ENCODE measurements at places on chromosomes 2 and 18.

- no peak for DNase-seq
Measured at GRCh38 chr18:44848644-44849335, 168.1 kb downstream of the SETBP1 start.

DNA sequence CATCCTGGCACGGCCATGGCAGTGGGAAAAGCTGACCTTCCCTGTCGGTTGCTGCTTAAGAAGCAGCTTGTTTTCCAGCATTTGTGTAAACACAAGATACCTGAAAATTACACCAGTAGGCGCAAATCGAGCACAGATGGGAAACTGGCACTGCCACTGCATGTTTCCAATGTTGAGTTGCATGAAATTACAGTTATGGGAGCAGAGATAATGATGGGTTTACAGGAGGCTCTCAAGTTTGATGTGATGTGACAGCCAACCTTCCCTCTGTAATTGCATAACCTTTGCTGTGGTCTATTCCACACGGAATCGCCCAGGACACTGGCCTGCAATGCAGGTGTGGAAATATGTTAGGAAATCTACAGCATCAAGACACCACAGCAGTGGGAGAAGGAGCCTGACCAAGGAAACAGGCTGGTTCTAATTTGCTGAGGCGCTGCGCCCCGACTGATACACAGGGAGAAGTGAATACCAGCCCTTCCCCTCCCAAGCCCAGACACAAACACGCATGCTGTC lies 17.4 kb downstream of the GPR45 start:
- DNase-seq, result no peak

DNA sequence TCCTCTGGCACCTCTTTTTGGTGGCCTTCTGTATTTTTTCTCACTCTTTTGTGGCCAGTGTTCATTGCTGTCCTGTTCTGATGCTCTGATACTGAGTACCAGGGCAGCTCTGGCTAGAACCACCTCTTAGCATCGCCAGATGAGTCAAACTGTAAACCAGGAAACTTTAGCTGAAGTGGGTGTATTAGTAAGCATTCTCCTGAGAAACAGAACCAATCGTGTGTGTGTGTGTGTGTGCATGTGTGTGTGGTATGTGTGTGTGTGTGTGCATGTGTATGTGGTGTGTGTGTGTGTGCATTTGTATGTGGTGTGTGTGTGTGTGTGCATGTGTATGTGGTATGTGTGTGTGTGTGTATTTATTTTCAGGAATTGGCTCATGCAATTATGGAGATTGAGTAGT lies 166.3 kb upstream of the SKOR2 start:
- DNase-seq, result no peak

DNA sequence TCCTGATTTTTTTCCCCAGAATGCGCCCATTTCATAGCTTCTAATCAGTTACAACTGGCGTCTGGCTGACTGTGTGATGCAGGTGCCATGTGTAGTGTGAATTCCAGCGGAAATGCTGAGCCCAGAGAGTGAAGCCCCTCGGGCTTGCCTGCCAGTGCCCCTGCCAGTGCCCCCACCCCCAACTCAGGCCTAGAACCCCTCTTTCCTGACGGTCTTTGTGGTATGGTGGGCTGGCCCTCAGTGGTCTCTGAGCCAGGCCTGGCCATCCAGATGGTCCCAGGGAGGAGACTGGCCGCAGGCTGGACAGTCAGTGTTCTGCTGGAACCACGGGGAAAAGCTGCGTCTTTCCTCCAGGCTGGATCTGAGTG lies 3.1 kb downstream of the RAMP1 start:
- no peak for DNase-seq

DNA sequence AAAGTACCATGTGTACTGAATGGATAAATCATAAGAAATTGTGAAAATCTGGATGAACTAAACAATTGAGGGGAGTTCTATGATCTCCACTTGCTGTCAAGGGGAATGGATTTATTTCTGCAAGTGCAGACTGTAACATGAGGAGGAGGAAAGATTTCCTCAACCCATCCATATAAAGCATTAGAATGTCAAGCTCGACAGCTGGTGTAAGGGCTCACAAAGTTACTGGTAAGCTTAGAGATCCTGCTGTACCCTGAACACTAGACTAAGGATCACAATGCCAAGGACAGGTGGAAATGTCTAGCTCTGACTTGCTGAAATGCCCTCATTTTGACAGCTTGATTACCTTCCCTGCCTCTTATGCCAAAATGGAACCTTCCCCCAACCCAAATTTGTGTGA lies 125.3 kb downstream of the TCF4 start:
- no peak for DNase-seq

- no peak for DNase-seq
Measured at GRCh38 chr2:147482111-147482895, 362.5 kb upstream of the ACVR2A start.

GRCh38 chr18:24315170-24315569 lies 82.5 kb downstream of the OSBPL1A start:
- DNase-seq, result no peak

- no peak for DNase-seq
Measured at GRCh38 chr18:38930881-38931753, 1365.5 kb upstream of the CELF4 start.

GRCh38 chr2:127125821-127126220 lies 18.9 kb upstream of the BIN1 start:
- no peak for DNase-seq

- no peak for DNase-seq
Measured at GRCh38 chr2:134539981-134540380, 178.8 kb downstream of the TMEM163 start.

GRCh38 chr2:230790981-230791380 lies 73.8 kb upstream of the ITM2C start:
- DNase-seq, result no peak

- no peak for DNase-seq
Measured at GRCh38 chr2:100274076-100274475, 48.2 kb downstream of the LONRF2 start.

DNA sequence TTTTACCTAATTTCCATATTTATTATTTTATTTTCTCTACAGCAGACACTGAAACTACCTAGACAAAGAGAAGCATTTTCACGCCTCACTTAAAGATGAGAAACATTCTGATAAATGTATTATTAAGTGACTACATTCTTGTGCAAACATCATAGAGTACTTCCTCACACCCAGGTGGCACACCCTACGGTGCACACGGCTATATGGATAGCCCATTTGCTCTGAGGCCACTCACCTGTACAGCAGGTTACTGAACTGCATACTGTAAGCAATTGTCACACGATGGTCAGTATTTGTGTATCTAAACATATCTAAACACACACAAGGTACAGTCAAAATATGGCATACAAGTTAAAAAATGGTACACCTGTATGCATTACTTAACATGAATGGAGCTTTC lies 481.4 kb downstream of the CMPK2 start:
- DNase-seq, result no peak

GRCh38 chr18:45829855-45830254 lies 4.4 kb downstream of the SIGLEC15 start:
- DNase-seq, result no peak

GRCh38 chr2:41920812-41921211 lies 127.0 kb upstream of the PKDCC start:
- peak; percentile 19 for DNase-seq

GRCh38 chr18:78980777-78981380 lies 1.3 kb downstream of the SALL3 start:
- DNase-seq, result no peak

DNA sequence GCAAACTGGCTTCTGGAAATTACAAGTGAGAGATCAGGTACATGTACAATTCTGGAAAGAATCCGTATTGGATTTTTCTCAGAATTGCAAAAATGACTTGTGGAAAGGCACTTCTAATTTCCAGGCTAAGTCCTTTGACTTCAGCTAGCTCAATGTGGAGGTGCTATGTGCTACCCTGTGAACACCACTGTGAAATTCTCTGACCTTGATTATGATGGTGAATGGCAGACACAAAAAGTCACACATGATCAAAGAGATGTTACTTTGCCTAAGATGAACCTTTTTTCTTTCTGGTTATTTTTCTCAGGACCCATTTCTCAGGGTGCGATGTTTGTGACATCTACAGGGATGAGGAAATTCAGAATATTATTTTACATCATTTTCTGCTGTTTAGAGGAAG lies 856.6 kb upstream of the VRK2 start:
- DNase-seq, result no peak

DNA sequence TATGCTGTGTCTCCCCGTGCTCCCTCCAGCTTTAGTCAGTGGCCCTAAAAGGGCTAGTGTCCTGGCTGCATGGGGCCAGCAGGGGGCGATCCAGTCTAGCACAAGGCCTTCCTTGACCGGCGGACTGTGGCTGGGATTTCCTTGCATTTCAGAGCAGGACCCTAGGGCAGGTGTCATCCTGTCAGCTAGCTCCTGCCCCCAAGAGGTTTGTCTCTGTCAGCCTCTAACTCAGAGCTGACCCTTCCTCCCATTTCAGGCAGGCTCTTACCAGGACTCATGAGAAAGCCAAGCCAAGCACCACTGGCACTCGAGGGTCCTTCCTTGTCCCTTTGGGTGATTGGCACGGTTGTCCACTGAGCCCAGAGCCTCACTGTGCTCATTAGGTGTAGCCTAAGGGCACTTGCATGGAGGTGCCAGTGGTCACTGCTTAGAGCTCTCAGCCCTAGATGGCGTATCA lies 140.3 kb downstream of the RPIA start:
- peak; percentile 12 for DNase-seq

GRCh38 chr2:158953926-158954763 lies 14.3 kb upstream of the TANC1 start:
- DNase-seq, result peak; percentile 91

GRCh38 chr2:51219468-51219867 lies 187.5 kb upstream of the NRXN1 start:
- no peak for DNase-seq

DNA sequence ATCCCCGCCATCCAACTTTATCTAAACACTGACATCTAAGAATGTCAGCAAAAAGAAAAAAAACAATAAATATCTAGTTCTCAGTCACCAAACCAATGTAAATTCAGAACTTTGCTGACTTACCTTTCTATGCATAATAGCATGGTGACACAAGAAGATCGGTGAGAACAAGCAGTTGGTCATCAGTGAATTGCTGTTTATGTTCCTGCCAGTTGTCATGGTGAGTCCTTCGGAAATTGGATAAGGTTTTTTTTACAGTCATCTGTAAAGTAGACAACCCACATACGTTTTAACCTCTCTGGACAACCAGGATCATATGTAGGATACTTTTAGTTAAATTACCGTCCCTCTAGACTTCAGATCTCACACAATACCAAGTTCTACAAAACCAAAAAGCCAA lies 6.2 kb upstream of the GPR75 start:
- DNase-seq, result no peak

DNA sequence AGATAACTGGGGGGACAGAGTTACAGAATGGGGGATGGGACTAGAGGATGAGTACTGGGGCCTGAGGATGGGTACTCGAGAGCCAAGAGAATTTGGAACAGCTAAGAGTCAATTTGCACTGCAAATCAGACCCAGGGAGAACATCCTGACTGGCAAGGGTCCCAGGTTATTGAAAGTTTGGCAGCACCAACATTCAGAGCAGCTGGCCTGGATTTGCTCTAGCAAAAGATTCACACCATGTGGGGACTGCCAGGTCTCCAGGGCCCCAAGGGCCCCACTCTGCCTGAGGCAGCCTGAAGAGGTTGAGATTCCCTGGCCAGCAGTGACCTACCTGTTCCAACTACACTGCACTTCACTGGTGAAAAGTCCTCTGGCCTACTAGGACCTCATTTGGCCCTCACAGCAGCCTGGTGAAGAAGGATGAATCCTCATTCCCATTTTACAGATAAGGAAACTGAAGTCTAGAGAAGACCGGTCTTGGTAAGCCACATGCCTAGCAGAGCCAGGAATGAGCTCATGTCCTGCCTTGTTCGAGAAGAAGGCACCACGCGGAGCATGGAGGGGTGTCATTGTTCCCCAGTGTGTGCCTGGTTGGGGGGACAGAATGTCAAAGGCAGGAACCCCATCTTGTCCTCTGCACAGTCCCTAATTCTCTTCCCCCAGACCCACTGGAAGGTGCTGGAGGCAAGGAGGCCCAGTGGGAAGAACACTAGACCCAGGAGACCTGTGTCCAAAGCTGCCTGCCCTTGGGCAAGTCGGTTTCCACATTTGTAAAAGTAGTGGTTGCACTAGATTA lies 258.6 kb downstream of the TNS1 start:
- DNase-seq, result no peak

- DNase-seq, result peak; percentile 52
Measured at GRCh38 chr18:61602836-61603235, 269.6 kb downstream of the CDH20 start.

DNA sequence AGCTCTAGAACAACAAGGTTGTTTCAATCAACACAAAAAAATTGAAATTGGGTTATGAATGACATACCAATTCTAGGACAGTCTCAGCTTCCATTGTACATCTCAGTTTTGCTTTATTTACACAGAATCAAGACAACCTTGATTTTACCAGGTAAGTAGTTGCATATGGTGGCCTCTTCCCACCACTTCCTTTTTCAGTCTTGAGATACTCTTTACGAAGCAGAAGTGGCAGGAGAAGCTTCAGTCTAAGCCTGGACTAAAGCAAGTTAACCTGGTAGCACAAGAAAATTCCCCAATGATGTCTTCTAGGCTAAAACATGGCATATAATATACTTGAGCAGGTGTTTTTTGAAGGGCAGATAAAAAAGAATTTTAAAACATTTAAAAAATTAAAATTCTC lies 10.7 kb upstream of the FAM136A start:
- no peak for DNase-seq

- no peak for DNase-seq
Measured at GRCh38 chr2:68230241-68231060, 21.9 kb downstream of the PPP3R1 start.

GRCh38 chr2:20549691-20550348 lies 101.1 kb downstream of the HS1BP3 start:
- DNase-seq, result no peak

DNA sequence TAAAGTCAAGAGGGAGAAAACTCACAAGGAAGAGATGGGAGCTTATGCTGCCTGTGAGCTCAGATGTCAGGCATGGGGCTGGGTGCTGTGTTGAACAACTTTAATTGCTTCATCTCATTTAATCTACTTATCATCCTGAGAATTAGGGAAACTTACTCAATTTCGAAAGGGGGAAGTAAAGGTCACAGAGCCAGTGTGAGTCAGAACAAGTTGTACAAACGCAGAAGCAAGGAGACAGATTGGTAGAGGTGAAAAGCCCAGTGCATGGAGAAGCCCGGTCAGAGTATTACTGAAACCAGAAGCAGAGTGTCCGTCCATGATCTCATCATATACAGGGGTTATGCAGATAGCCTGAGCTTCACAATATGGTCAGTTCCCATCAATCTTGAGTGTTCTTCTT lies 281.1 kb upstream of the POU3F3 start:
- DNase-seq, result no peak

GRCh38 chr2:2007551-2008501 lies 263.5 kb upstream of the PXDN start:
- DNase-seq, result no peak

DNA sequence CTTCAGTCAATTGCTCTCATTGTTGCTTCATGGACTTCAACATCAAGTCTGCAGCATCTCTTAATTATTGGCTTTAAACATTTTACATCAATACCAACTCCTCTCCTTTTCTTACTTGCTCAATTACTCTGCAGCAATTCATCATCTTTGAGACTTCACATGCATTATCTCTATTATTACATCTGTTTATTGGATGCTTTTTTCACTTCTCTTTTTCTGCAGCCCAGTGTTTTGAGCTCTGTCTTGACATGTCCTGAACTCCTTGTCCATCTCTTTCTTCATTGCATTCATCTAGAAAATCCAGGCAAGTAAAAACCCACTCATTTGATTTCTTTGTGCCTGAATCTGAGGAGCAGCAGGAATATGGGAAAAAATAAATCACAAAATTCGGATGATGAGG lies 647.9 kb downstream of the PLCL1 start:
- no peak for DNase-seq

GRCh38 chr2:8602809-8603208 lies 79.0 kb upstream of the ID2 start:
- DNase-seq, result no peak

Measured in RCC 7860 (cell line).